ENCODE measurements at places on chromosomes 7 and 10.

- no peak for DNase-seq
These were observed 109.5 kb downstream of the NRF1 start for GRCh38 chr7:129721068-129721467.

DNA sequence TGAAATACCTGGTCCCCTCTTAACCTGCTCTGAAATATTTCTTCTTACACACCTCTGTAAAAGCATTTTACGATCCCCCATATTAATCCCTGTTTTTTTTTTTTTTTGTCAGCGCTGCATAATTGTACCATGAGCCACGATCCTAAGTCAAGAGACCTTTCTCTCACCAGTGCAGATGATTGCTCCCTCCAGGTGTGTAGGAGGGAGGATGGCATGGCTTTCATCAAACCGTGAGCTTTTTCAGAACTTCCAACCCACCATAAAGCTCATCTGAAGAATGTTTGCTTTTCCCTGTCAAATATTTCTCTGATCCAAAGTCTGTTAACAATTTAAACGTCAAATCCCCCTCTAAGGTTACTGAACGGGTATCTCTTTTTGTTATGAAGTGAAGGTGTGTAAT, 28.2 kb upstream of the SEPHS1 start:
- DNase-seq: no peak

GRCh38 chr10:97736403-97736901, 476 bp upstream of the ZFYVE27 start:
- no peak for DNase-seq

- DNase-seq: no peak
These were observed 188.3 kb downstream of the DGKB start for GRCh38 chr7:14714161-14714728.

Measured in cardiac muscle cell (in vitro differentiated cells and primary cell).